Activated naive CD4-positive, alpha-beta T cell (primary cell): ENCODE measurements at places on chromosomes 1 and 21.
A peak's percentile ranks its signal among the peaks of the same experiment; 100 is the strongest.

GRCh38 chr1:204466416-204467405 lies 27.9 kb downstream of the PIK3C2B start:
- DNase-seq = no peak

DNA sequence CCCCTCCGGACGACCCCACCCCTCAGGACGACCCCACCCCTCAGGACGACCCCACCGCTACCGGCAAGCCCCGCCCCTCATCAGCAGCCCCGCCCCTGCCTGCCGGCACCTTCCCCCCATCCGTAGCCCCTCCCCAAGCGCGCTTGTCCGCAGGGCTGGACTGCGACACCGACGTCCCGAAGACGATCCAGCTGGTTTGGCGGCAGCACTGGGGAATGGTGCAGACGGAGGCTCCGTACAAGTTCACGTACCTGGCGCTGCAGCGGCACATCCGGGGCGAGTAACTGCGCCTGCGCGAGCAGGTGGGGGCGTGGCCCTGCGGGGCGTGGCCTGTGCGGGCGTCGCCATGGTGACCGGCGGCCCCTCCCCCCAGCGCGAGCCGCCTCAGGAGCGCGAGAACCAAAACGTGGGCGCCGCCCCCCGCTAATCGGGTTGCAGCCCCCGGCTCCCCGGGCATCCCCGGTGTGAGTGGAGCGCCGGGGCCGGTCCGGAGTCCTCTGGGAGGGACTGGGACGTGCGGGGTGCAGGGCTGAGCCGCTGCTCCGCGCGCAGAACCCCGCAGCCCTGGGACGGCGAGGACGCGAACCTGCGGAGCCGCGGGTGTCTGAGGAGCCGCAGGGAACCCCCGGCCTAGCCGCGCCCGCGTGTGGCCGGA lies 4.9 kb downstream of the RNF223 start:
- DNase-seq = peak; percentile 71

GRCh38 chr1:24849672-24850295 lies 80.3 kb downstream of the RUNX3 start:
- peak; percentile 12 for DNase-seq

- no peak for DNase-seq
Measured at GRCh38 chr1:175842550-175842949, 99.2 kb upstream of the TNR start.

DNA sequence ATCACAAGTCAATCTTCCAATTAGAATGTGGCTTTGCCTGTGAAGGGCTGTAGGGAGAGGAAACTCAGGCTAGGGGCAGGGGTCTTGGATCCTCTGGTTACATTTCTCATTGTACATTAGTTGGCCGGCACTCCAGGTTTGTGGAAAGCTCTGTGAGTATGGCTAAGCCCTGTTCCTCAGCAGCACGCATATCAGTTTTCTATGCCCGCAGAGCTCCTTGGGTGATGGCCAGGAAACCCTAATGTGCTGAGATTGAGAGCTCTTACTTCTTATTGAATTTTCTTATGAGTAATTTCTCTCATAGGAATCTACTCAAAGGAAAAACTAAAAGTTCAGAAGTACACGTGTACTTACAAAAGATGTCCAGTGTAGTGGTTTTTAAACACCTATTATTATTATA lies 30.7 kb upstream of the STMN1 start:
- no peak for DNase-seq

- no peak for DNase-seq
Measured at GRCh38 chr1:224205438-224205840, 22.4 kb downstream of the DEGS1 start.

DNA sequence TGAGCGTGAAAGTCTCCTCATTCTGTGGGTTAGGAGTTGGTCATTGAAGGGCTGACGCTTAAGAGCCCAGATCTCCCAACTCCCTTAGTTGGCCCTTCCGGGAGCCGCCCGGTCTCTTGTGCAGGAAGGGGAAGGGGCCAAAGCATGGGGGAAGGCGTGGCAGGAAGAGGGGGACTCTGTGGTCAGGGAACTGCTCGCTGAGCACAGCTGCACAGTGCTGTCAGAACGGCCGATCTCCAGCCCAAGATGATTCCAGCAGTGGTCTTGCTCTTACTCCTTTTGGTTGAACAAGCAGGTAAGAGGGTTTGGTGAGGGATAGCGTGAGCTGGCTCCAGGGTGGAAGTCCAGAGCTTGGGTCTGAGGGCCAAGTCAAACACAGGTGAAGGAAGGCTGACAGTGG lies at the start of gene FCER1G:
FCER1G (plus strand) TSS at position 220 of the 400 bp plus-strand sequence; CDS start at position 247, 27 bp downstream.
- no peak for DNase-seq

- DNase-seq = no peak
Measured at GRCh38 chr1:9441451-9442133, 97.7 kb upstream of the SLC25A33 start.

GRCh38 chr1:210373878-210374599 lies 45.3 kb downstream of the HHAT start:
- no peak for DNase-seq

DNA sequence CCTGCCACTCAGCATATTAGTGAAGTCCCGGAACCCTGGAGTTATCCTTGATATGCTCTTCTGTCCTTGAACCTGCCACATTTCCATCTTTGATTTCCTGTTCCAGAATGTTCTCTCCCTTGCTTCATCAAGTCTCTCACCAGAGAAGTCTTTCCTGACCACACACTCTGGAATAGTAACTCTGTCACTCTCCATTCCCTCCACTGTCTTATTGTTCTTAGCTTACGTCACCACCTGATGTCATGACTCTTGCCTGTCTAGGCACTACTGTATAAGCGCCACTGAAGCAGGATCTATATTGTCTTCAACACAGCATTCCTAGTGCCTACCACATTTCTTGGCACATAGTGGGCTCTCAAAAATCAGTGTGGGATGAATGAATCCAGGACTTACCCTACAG lies 65.4 kb upstream of the SMYD2 start:
- no peak for DNase-seq

DNA sequence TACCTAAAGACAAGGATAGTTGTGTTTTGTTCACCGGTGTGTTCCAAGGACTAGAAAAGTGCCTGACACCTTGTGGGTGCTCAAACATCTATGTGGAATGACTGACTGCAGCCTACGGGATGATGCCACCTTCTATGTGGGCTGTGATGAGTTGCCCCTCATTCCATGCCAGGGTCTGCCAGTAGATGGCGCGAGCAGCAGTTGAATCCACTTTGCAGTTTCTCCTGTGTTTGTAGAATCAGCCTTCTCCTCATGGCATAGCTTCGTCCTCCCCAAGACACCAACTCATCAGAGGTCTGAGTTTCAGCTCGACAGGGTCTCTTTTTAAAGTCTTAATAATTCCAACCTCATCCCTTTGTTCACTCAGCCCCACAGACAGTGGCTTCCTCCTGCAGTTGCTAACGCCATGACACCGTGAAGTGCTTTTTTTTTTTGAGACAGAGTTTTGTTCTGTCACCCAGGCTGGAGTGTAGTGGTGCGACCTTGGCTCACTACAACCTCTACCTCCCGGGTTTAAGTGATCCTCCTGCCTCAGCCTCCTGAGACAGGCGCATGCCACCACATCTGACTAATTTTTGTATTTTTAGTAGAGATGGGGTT lies 133.7 kb downstream of the CAPN8 start:
- DNase-seq = no peak

DNA sequence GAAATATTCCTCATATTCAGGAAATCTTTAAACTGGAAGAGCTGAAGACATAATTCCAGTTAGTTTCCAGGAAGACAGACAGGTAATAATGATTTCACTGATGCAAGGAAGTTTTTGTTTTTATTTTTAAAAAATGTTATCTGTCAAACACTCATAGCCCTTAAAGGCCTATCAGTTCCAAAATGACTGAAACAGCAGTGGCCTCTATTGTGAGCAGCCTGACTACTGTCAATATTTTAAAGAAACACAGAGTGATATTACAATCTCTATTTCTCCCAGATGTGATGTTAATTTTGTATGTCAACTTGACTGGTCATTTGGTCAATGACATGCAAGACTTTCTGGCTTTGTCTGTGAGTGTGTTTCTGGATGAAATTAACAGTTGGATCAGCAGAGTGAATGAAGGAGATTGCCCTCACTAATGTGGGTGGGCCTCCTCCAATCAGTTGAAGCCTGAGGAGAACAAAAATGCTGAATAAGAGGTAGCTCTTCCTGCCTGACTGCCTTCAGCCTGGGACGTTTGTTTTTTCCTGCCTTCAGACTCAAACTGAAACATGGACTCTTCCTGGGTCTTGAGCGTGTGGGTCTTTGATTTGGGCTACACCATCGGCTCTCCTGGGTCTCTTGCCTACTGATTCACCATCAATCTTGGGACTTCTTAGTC lies 31.3 kb upstream of the SLC30A10 start:
- DNase-seq = no peak

- DNase-seq = no peak
Measured at GRCh38 chr1:211518330-211519289, 26.6 kb upstream of the RD3 start.

DNA sequence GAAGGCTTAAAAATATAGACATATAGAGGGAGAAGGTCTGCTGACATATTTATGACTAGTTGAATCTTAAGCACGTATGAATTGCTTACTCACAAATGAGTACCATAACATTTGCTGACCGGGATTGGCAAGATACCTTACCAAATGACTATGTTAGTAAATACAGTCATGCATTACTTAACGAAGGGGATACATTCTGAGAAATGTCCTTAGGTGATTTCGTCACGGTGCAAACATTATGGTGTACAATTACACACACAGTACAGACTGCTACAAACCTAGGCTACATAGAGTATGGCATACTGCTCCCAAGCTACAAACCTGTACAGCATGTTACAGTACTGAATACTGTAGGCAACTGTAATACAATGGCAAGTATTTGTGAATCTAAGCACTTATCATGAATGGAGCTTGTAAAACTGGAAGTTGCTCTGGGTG lies 19.4 kb upstream of the UBE2U start:
- no peak for DNase-seq
